Esophagus muscularis mucosa (tissue), 4 donors: ENCODE measurements at places on chromosomes 13 and 19. TPM values are rescaled to one million over a fixed set of nuclear protein-coding genes. Genes with fewer than 3 reads are reported as not detected.

Gene PSG7
- not detected for total RNA-seq

Gene SGTA
- 71.2 TPM for total RNA-seq

Gene NAPA
- 149 TPM for total RNA-seq

Gene TNFRSF19
- 3.2 TPM for total RNA-seq

Gene ANGPTL8
- 2.0 TPM for total RNA-seq

Gene LRG1
- total RNA-seq = 1.2 TPM

Gene NBEA
- 23.0 TPM for total RNA-seq

Gene CD37
- total RNA-seq = 8.0 TPM

- H3K27me3 ChIP-seq = no peaks in the 10 kb centered on the region
- H3K27ac ChIP-seq = no peak overlapping the region
- no peak for DNase-seq
- no peak overlapping the region for H3K4me3 ChIP-seq
Measured at GRCh38 chr13:29763436-29764180, 86.8 kb downstream of the UBL3 start.

DNA sequence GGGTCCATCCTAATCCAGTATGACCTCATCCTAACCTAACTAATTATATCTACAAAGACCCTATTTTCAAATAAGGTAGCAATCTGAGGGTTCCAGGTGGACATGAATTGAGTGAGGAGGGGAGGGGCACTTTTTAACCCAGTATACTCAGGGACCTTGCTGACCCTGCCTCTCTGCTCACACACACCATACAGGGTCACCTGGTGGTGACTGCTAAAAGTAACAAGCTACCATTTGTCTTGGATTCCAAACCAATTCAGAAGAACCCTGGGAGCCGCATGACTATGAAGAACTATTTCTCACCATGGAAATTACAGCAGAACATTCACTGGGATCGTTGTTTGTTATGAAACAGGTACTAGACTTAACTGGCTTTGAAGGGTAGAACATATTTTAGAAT is 151.9 kb downstream of the LACC1 start:
- H3K36me3 ChIP-seq = no peaks in the 10 kb centered on the region
- DNase-seq = no peak
- H3K4me1 ChIP-seq = peaks cover 5% of the 10 kb centered on the region
- H3K4me3 ChIP-seq = no peak overlapping the region
- H3K27ac ChIP-seq = no peak overlapping the region

DNA sequence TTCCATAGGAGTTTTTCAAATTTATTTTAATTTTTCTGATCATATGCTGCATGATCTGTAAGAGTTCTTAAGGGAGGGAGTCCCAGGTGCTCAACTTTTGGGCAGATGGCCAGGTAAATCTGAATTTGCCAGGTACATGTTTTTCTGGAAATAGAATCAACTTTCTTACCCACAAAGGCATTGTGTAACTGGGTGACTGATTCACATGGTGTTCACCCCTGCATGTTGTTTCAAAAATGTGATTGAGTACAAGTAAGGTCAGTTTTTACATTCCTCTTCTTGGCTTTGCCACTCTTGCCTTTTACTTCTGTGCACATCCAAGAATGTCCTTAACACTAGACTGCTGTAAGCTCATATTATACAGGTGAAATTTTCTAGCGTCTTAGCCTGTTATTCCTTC is 30.4 kb downstream of the RB1 start:
- peaks cover 4% of the 10 kb centered on the region for H3K36me3 ChIP-seq
- H3K4me3 ChIP-seq = no peak overlapping the region
- H3K27ac ChIP-seq = no peak overlapping the region
- peaks cover 9% of the 10 kb centered on the region for H3K4me1 ChIP-seq
- H3K27me3 ChIP-seq = no peaks in the 10 kb centered on the region

- H3K4me1 ChIP-seq = peaks cover 35% of the 10 kb centered on the region
- no peak for DNase-seq
- H3K36me3 ChIP-seq = no peaks in the 10 kb centered on the region
- H3K4me3 ChIP-seq = peak within 1 kb of the TSS; percentile 20
Measured at GRCh38 chr19:48511800-48512503, at the start of gene LMTK3. Gene LMTK3 (minus strand): TSS chr19:48511835. CDS start chr19:48511576, 259 bp downstream.

DNA sequence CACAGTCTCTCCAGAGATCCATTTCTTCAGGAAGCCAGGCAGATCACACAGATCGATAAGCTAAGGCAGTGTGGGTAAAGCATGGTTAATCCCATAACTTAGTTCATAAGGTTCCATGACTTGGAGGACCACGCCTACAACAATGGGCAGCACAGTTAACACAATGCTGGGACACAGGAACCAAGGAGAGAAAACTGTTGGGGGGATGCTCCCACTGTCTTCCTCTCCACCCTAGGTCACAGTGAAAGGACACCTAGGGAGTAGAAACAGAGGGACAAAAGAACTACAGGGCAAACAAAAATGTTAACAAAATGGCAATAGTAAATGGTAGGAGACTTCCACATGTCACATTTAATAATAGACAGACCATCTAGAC is 20.8 kb upstream of the ZNF181 start:
- no peaks in the 10 kb centered on the region for H3K27me3 ChIP-seq
- H3K36me3 ChIP-seq = no peaks in the 10 kb centered on the region
- DNase-seq = no peak

DNA sequence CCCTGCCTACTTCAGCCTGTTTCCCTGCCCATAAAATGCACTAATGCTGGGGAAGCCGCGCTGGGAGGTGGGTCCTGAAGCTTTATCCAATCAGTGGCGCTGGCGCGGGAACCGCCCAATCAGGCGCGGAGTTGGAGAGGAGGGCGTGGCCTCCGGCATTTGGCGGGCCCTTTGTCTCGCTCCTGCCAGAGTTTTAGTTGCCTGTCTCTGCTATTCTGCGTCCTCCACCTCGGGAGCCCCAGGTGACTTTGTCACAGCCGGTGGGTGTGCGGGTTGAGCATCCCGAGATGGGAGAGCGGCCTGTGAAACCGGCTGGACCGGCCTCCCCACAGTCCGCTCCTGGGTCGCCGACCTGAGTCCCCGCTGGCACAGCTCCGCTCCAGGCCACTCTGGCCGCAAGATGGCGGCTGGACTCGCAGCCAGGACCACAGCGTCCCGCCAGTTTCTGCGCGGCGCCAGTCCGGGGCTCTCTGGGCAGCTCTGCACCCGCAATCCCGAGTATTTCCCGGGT is 30.7 kb upstream of the ZNF429 start:
- H3K27ac ChIP-seq = no peak overlapping the region
- no peaks in the 10 kb centered on the region for H3K36me3 ChIP-seq
- H3K27me3 ChIP-seq = no peaks in the 10 kb centered on the region
- DNase-seq = no peak
- H3K4me3 ChIP-seq = peak overlapping the region; percentile 64

DNA sequence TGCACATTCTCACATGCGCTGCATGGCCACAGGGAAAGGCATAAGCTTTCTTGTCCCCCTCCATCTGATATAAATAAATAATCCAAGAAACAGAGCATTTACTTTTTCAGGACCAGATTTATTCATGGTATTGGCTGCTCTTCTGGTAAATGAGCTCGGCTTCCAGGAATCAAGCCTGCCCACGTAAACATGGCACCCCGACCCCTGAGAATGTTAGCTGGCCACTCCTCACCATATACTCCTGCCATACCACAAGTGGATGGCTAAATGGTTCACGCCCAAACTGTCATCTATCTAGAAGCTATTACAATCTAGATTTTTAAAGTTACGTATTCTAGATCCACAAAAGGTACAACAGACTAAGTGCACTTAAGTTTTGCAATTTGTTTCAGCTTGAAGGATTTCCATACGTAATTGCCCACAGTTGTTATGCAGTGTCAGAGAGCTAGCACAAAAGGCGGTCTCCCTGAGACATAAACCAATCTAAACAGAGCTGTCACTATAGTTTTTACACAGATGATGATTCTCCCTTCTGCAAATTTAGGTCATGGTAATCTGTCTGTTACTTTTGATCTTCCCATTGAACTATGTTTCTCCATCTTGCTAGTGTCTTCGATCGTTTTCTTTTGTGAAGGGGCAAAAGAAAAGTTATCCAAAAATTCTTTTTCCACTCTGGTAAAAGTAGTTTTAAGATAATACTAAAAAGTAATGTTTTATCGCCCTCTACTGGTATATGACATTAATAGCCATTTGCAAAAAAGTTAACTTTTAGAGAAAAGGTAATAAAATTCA is 16.2 kb upstream of the FOXO1 start:
- H3K36me3 ChIP-seq = no peaks in the 10 kb centered on the region

GRCh38 chr13:109568339-109568818 is 218.0 kb downstream of the IRS2 start:
- no peak overlapping the region for H3K27ac ChIP-seq
- no peak for DNase-seq
- no peaks in the 10 kb centered on the region for H3K4me1 ChIP-seq
- H3K4me3 ChIP-seq = no peak overlapping the region
- H3K36me3 ChIP-seq = no peaks in the 10 kb centered on the region
- H3K27me3 ChIP-seq = no peaks in the 10 kb centered on the region

GRCh38 chr13:101327871-101328270 is 88.4 kb downstream of the NALCN start:
- H3K36me3 ChIP-seq = no peaks in the 10 kb centered on the region
- DNase-seq = no peak
- no peaks in the 10 kb centered on the region for H3K27me3 ChIP-seq
- H3K4me3 ChIP-seq = no peak overlapping the region
- H3K27ac ChIP-seq = no peak overlapping the region

DNA sequence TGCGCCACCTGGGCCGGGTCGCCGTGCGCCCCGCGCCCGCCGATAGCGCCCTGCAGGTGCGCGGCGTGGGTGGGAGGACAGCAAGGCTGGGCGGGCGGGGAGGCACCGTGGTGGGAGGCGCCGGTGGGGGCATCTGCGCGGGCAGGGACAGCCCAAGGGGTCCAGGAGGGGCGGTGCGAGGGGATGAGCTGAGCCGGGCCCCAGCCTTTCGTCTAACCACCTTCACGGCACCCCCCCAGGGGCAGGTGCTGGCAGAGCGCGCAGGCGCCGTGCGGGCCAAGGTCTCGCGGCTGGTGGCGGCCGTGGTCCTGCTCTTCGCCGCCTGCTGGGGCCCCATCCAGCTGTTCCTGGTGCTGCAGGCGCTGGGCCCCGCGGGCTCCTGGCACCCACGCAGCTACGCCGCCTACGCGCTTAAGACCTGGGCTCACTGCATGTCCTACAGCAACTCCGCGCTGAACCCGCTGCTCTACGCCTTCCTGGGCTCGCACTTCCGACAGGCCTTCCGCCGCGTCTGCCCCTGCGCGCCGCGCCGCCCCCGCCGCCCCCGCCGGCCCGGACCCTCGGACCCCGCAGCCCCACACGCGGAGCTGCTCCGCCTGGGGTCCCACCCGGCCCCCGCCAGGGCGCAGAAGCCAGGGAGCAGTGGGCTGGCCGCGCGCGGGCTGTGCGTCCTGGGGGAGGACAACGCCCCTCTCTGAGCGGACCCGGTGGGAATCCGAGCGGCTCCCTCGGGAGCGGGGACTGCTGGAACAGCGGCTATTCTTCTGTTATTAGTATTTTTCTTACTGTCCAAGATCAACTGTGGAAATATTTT is 3.1 kb downstream of the KISS1R start:
- H3K27me3 ChIP-seq = peaks cover 3% of the 10 kb centered on the region
- no peaks in the 10 kb centered on the region for H3K36me3 ChIP-seq
- H3K4me3 ChIP-seq = peak overlapping the region; percentile 24
- H3K27ac ChIP-seq = no peak overlapping the region

DNA sequence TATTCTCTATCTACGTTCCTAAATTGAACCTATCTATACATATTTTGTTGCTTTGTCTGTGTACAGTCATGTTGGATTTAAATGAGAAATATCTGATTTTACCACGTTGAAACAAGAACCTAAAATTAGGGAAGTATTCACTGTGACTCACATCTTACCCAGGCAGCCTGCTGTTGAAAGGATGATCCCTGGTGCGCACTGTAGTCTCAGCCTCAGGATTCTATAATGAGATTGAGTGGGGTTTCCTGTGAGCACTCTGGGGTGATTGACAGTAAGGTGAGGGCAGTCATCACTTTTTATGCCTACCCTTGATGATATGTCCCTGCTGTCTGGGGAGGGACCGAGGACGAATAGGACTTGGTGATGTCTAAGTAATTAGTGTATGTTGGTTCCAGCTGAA is 35.4 kb downstream of the PCCA start:
- no peak for DNase-seq
- peaks cover 9% of the 10 kb centered on the region for H3K36me3 ChIP-seq
- no peaks in the 10 kb centered on the region for H3K4me1 ChIP-seq

DNA sequence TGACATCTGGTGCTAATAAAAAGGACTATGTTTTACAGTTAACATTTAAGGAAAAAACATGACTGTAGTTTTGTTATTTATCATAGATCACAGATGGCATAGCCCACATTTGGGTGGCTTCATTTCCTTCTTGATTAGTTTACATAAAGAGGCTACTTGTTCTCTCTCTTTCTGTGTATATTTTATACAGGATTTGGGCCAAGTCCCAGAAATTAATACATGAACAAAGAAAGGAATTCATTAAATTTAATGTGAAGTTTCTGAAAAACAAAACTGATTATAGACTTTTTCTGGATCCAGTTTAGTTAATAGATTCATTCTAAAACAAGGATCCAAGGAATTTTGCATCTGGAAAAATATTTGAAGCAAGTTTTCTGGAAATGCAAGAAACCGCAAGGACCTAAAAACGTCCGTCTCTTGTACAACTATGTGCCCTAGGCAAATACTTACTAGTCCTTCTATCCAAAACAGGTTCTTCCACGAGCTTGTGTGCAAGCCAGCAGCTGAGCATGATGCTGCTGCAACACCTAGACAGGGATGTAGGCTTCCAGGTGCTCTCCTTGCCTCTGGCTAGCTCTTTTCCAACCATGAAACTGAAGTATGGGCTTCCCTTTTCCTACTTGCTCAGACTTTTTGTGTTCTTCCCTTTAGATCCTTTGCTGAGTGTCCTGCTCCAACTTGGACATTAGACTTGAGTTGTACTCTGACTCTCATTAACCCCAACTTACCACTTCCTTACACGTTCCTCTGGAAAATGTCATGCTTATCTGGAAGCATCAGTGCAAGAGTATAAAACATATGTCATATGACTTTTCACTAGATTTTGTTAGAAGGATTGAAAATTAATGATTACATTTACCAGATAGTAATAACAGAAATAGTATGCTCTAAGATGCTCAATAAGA is 161.5 kb upstream of the STARD13 start:
- H3K27me3 ChIP-seq = no peaks in the 10 kb centered on the region
- H3K27ac ChIP-seq = peak overlapping the region; percentile 23
- no peaks in the 10 kb centered on the region for H3K36me3 ChIP-seq
- no peak for DNase-seq
- peaks cover 20% of the 10 kb centered on the region for H3K4me1 ChIP-seq

GRCh38 chr13:42762917-42763316 is 18.5 kb upstream of the FAM216B start:
- H3K27ac ChIP-seq = no peak overlapping the region
- H3K4me1 ChIP-seq = no peaks in the 10 kb centered on the region
- no peaks in the 10 kb centered on the region for H3K27me3 ChIP-seq
- DNase-seq = no peak

DNA sequence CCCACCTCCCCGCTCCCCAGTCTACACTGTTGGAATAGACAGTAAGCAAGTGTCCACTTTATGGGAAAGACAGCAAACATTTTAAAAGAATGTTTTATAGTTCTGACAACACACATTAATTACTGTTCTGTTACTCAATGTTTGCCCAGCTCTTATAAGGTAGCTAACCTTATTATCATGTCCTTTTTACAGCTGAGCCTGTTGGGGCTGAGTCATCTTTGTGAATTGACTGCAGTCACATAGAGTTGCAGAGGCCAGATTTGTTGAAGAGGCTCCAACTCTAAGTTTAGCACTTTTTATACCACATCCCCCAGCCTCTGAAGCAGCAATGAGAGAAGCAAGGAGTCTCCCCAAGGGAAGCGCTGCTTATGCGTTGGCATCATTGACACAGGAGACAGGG is 76.2 kb downstream of the C13orf42 start:
- no peak overlapping the region for H3K27ac ChIP-seq
- no peak overlapping the region for H3K4me3 ChIP-seq
- no peaks in the 10 kb centered on the region for H3K27me3 ChIP-seq
- no peaks in the 10 kb centered on the region for H3K36me3 ChIP-seq
- H3K4me1 ChIP-seq = no peaks in the 10 kb centered on the region
